ENCODE measurements at places on chromosomes 1 and 21.
A peak's percentile ranks its signal among the peaks of the same experiment; 100 is the strongest.

DNA sequence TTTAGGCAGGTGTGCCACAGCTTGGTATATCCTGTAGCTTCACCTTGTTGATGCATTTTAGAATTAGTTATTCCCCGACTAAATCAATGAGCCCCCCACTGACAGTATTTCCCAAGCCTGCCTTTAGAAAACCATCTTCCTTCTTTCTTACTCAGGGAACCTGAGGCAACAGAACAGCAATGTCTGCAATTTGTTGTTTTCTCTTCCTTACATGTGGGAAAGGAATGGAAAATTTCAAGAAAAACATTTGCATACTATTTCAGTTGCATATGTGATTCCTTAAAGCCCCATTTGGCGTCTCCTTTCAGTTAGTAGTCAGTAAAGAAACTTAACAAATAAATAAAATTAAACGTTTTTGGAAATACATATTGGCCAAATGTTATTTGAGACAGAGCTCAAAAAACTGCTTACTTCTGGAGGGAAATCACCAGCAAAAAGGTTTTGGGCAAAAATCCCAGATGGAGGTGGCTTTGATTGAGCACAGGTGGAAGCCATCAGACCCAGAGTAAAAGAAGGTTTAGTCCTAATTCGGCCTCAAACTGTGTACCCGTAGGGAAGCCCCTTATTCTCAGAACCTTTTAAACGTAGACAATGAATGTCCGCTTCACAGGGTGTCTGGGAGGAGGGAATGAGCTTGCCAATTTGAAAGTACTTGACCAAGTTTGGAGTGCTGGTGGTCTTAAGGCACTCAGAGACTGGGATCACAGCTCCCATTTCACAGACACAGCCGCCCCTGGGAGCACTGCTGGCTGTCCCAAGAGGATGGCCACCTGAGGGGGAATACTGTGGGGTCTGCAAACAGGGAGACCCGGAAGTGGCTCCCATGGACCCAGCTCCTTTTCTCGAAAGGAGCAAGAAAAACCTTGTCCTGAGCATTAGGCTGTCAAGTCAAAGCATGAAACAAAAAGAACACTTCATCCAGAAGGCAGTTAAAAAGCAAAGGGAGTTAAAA is 9.4 kb downstream of the LHX4 start:
- no peak for DNase-seq

DNA sequence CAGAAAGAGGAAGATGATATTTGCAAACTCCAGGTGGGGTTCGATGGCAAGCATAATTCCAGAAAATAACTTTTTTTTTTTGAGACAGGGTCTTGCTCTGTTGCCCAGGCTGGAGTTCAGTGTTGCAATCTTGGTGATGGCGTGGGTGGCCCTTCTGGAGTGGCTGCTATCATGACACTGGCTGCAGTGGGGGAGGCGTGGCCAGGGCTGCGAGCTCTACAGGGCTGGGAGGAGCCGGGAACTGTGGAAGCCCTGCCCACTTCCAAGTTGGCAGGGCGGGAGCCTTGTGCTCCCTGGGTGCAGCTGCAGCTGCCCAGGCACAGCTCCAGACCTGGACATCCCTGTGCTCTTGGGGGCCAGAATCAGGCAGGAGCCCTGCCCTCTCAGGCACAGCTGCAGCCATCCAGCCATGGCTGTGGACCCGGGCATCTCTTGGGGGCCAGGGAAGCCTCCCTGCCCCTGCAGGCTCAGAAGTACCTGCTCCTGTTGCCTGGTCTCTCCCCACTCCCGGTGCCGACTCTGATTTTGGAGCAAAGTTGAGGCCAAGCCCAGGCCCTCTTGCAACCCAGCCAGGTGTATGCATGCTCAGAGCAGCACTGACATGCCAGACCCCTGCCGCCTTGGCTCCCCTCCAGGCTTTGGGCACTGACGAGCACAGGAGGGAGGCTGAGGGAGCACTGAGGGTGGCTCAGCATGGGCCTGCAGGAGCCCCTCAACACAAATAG is 7.2 kb upstream of the BCL10 start:
- DNase-seq, result no peak

DNA sequence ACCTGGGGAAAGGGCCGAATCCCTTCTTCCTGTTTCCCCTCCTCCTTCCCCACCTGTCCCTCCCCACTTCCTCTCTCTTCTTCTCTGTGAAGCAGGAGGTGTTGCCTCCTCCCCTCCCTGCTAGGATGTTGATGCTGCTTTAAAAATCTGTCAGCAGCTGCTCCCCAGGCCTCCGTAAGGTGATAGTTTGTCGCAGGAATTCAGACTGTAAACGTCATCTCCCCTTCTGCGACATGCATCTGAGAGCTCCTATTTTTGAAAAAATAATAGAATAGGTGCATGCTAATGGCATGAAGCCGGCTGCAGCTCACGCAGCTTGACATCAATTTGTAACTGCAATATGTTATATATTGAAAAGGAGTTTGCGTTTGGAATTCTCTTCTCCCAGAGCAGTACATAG is 70.1 kb downstream of the KAZN start:
- DNase-seq, result no peak

DNA sequence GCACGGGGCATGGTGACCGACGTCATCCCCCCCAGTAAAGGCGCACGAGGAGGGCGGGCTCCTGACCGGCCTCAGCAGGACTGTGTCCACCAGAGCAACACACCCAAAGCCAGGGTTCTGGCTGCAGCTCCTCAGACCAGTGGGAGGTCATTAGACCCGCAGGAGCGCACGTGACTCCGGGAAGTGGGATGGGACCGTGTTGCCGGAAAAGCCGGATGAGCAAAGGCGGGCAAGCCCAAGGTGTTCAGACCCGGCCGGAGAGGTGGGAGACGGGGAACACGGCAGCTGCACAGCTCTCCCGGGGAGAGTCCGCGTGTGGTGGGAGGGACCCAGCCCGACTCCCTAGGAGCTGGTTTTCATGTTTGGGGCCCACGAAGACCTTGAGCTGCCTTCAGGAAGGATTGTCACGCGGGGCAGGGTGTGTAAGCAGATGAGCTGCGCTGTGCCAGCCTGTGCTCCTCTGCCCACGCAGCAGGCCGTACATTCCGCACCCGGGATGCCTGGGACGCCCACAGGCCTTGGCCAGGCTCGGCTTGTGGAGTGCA is 20.6 kb upstream of the TRAPPC10 start:
- peak; percentile 84 for DNase-seq

GRCh38 chr1:157782931-157783330 is 6.0 kb upstream of the FCRL2 start:
- no peak for DNase-seq

- DNase-seq, result no peak
These were observed 67.3 kb downstream of the OBSCN start for GRCh38 chr1:228275179-228275429.

DNA sequence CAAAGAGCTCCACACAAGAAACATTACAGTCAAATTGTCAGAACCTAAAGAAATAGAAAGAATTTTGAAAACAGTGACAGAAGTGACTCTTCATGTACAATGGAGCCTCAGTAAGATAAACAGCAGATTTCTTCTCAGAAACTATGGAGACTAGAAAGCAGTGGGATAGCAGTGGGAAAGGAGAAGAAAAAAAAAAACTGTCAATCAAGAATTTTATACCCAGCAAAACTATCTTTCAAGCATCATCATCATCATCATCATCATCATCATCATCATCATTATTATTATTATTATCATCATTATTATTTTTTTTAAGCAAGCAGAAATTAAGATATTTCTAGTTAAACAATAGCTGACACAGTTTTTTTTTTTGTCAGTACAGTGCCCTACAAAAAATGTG is 24.2 kb downstream of the CEP170 start:
- DNase-seq, result no peak

GRCh38 chr1:167460836-167461235 is 57.5 kb downstream of the CD247 start:
- no peak for DNase-seq

Data from testis (tissue), 5 donors.